ENCODE measurements at places on chromosomes 4 and X.
A peak's percentile ranks its signal among the peaks of the same experiment; 100 is the strongest.

DNA sequence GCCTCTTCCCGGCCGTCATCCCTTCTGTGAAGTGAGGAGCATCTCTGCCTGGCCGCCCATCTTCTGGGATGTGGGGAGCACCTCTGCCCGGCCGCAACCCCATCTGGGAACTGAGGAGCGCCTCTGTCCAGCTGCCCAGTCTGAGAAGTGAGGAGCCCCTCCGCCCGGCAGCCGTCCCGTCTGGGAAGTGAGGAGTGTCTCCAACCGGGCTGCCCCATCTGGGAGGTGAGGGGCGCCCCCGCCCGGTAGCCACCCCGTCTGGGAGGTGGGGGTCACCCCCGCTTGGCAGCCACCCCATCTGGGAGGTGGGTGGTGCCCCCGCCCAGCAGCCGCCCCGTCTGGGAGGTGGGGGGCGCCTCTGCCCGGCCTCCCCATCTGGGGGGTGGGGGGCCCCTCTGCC is 142.3 kb downstream of the LAS1L start:
- DNase-seq = no peak

- DNase-seq = peak; percentile 65
Measured at GRCh38 chr4:2243681-2244380, 1.9 kb upstream of the HAUS3 start.

DNA sequence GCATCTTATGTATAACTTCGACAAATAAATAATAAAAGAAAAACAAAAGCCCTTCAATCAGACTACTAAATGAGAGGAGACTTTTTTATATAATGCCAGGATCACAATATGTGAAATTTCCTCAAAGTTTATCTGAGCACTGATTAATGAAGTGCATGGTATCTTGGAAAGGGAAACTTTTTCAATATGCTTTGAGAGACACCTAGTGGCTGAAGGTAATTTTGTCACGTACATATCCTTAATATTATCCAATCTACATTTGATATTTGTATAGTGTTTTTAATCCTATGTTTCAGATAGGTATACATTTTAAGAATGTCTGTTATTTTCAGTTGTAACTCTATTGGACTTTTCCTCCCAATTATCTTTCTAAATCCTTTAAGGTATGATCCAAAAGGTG is 146.8 kb downstream of the KLHL4 start:
- peak; percentile 16 for DNase-seq

GRCh38 chr4:64125354-64125753 is 283.9 kb downstream of the TECRL start:
- no peak for DNase-seq

DNA sequence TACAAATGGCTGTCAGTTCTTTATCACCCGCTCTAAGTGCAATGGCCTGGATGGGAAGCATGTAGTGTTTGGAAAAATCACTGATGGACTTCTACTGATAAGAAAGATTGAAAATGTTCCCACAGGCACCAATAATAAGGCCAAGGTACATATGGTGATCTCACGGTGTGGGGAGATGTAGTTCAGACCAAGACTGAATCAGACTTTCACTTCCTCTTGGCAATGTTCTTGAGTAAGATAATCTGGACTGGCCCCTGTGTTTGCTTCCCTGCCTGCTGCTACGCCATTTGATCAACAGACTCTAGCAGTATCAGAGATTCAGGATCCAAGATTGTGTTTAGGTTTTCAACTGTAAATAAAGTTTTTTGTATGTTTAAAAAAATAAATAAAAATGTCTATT is 682.2 kb upstream of the AMOT start:
- no peak for DNase-seq

GRCh38 chrX:133085785-133086184 is 11.1 kb downstream of the USP26 start:
- DNase-seq = no peak

- no peak for DNase-seq
Measured at GRCh38 chrX:104351173-104351769, 96.5 kb upstream of the ESX1 start.

GRCh38 chr4:184103527-184104264 is 114.0 kb downstream of the ENPP6 start:
- no peak for DNase-seq

DNA sequence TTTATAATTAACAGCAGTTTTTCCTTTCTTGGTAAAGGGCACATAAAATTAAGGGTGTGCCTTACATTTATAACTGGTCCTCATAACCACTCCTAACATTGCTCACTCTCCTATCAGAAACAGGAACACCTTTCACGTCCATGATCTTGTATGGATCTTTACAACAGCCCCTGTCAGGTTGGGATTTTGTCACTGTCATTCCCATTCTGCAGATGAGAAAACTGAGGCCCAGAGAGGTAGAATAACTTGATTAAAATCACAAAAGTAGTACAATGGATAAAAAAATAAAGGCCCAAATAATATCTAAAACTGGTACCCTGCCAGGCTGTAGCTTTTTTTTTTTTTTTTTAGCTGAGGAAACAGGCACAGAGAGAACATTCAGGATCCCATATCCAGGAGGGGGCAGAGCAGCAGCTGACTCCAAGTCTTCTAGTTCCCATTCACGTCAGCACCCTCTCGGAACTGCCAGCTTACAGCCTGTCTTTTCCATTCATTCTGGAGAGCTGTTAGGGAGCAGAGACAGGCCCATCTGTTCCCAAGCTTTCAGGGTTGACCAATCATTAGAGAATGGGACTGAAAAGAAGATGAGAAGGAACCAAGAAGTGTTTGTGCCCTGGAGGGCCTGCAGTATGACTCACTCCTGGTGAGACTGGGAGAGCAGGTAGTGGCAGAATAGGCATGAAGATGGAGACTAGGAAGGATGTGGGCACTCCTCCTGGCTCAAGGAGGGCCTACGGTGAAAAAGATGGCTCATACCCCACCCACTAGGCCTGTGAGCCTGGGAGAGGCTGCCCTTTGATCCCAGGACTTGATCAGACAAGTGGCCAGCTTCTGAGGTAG is 7.3 kb downstream of the SUV39H1 start:
- no peak for DNase-seq

GRCh38 chrX:153634236-153634635 is 12.8 kb upstream of the DUSP9 start:
- no peak for DNase-seq

- no peak for DNase-seq
Measured at GRCh38 chr4:109658871-109659410, 44.3 kb downstream of the CASP6 start.

DNA sequence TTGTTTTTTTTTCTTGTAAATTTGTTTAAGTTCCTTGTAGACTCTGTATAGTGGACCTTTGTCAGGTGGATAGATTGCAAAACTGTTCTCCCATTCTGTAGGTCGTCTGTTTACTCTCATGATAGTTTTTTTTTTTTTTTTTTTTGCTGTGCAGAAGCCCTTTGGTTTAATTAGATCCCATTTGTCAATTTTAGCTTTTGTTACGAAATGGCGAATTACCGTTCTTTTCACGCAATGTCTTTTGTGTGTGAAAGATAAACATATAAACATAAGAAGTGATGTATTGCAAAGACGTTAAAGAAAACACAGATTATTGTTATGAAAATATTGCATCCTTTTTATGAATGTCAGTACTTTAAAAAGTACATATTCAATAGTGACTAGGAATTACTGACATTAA is 34.5 kb downstream of the MAGEA10 start:
- no peak for DNase-seq

- no peak for DNase-seq
Measured at GRCh38 chr4:2942037-2942531, 21.1 kb downstream of the NOP14 start.

GRCh38 chr4:8260656-8261111 is 8.9 kb upstream of the HTRA3 start:
- DNase-seq = no peak

DNA sequence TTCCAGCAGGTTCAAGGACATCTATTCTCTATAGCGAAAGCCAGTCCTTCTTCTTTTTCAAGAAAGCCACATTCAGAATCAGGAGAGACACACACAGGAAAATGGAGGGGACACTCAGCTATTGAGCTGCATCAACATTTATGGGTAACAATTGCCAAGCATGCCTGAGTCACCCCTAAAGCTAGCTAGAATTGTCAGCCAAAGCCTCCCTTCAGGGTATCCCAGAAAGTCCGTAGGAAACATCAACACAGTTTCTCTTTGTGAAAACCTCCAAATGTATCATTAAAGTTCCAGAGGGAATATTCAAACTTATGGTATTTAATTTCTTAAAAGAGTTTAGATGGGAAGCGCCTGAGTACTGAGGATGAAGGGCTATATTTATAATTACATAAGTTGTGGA is 331.1 kb upstream of the SLC7A11 start:
- DNase-seq = no peak

GRCh38 chr4:110654254-110654635 is 31.4 kb upstream of the PITX2 start:
- no peak for DNase-seq

- peak; percentile 37 for DNase-seq
Measured at GRCh38 chrX:41332408-41333002, 1.5 kb upstream of the DDX3X start.

DNA sequence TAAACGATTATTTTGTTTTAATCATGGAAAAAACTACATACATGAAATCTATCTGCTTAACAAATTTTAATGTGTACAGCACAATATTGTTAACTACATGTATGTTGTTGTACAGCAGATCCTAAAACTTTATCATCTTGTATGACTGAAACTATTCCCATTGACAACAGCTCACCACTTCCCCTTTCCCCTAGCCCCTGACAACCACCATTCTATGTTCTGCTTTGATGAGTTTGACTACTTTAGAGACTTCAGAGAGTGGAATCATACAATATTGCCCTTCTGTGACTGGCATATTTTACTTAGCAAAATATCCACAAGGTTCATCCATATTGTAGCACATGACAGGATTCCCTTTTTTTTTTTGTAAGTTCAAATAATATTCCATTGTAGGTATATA is 185.9 kb downstream of the CFAP299 start:
- DNase-seq = no peak

GRCh38 chrX:41665686-41666085 is 23.1 kb upstream of the GPR34 start:
- DNase-seq = no peak

- DNase-seq = no peak
Measured at GRCh38 chr4:25970226-25970675, 56.2 kb downstream of the SMIM20 start.

DNA sequence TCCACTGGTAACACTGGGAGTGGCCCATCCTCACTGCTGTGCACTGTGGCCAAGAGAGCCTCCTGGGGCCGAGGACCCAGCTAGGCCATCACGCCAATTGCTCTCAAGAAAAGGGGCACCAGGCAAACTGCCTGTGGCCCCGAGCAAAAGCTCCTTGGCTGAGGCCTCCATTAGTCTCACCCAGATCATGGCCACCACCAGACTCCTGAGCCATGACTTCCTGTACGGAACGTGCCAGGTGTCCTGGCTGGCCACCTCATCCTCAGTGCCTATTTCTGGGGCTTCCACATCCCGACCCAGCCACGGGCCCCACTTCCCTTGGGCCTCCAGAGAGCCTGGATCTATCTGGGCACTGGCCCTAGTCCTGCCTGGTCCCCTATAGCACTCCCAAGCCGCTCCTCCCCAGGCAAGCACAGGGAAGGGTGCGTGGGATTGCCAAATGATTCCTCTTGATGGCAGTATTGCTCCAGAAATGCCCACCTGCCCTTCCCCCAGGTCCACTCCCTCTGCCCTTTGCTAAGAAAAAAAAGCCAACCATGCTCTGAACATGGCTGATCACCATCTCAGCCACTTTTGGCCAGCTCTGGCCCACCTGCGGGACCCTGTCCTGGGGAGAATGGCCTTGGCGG is 212.6 kb upstream of the AGTR2 start:
- DNase-seq = no peak

DNA sequence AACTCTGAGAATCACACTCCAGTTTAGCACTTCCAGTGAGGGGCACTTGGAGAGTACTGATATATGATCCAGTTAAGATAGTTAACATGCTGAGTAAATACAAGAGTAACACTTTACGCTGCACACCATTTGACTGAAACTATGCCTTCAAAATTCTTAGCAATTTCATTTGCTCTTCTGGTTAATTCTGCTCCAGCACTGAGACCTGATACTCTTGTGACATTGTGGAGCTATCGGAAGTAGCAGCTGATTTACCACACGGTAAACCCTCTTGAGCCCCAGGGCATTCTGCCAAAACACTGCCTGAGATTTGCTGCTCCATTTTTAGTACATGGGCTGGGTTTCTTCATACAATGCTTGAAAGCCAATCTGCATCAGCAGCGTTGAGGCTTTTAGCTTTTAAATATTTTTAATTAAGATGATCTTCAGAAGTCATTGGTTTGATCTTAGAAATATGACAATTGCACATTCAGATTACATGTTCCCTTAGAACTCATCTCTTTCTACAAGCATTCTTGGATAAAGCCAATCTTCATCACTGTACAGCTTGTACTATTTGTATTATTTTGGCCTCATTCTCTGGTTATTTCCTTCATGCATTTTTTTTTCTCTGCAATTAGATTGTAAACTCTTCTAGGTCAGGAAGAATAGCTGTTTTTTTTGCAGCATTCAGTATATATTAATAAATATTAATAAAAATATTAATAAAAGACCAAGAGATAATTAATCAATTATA is 67.8 kb upstream of the ETNPPL start:
- peak; percentile 49 for DNase-seq

GRCh38 chr4:4428966-4429875 is 42.3 kb downstream of the NSG1 start:
- no peak for DNase-seq

DNA sequence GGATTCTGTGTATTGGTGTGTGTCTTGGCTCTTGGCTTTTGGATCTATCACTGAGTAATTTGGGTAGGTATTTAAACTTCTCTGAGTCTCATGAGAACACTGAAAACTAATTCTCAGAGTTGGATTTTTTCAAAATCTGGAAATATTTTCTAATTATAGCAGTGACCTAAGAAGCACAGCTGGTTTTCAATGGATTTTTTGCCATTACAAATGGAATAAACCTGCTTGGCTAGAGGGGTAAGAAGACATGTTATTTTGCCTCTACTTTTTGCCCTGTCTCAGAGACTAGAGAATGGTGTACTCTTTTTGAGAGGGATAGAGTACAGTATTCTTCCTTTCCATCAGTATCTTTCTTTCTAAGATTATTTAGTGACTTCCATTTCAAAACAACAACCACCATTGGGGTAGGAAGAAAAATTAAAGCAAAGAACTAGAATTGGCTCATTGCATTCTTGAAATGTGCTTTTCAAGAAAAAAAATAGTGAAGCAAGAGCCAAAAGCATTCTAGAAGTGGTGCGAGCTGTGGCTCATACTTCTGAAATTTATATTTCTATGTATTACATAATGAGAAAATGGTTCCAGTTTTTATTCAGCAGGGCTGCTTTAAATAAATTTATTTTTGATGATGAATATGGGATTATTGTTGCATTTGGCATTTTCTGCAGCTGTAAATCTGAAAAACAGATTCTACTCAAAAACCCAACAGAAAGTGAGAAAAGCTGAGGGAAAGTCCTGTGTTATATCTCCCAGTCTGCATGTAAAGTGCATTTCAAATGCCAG is 850.2 kb upstream of the SLIT2 start:
- DNase-seq = no peak
